Aorta (tissue), 5 donors: ENCODE measurements at places on chromosomes 2 and 18.

GRCh38 chr2:145141981-145142380 lies 622.1 kb upstream of the ZEB2 start:
- DNase-seq: no peak

DNA sequence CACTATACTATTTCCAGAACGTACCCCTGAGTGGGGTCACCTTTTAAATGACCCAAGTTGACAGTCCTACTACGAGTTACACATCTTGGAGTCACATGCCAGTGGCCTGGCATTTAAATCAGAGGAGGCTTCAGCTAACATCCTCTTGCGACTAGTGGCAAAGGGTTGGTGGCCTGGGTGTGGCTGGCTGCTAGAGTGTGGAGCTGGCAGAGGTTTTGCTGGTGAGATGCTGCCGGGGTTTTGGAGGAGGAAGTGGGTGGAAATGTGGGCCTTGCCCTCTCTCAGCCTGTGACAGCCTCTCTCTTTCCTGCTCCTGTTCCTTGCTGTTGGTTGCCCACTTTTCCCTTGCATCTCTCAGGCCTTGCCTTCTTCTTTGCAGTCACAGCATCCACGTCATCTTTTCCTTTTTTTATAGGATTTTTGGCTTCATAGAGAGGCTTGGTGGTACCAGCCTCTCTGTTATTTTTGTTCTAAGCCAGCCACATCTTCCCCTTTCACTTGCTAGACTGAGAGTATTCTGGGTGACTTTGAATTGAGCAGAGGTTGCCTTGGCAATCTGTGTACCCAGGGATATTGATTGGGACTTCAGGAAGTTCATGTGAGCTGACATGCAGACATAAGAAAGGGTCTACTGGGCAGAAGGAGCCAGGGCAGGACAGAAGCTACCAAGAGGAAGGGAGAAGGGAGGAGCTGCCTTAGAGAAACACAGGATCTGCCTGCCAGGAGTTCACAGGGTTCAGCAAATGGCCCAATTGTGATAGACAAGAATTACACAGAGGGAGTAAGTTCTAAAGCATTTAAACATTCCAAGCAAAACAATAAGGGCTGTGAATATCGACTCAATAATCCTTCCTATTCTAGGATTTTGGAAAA lies 55.4 kb downstream of the CDC42EP3 start:
- DNase-seq: peak; percentile 79

- no peak for DNase-seq
Observed at GRCh38 chr2:195732574-195732973, 75.5 kb downstream of the SLC39A10 start.

DNA sequence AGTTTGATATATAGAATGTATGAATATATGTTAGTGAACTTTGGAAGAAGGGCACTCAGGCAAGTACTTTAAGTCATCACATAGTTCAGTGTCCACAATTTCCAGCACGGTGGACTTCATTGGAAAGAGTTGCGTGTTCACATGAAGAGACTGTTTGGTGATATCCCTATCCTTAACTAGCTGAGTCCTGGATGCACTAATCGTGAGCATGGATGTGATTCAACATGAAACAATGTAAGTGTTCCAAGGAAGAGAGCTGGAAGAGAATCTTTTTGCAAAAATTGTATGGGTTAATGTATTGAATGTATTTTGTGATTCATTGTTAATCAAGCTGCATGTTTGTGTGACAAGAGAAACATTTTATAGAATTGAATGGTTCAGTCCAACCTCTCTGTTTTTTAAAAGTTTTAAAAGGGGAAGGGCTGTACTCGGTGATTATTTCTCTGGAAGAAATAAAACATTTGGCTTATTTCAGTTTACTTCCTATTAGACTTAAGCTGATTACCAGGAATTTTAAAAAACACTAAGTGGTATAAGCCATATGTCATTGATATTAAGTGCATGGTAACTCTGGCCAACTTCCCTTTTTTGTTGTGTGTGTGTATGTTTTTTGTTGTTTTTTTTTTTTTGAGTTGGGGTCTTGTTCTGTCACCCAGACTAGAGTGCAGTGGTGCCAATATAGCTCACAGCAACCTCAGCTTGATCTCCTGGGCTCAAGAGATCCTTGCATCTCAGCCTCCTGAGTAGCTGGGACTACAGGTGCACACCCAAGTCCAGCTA lies 8.6 kb downstream of the XRCC5 start:
- no peak for DNase-seq

- no peak for DNase-seq
Observed at GRCh38 chr2:119659601-119660342, 19.2 kb upstream of the TMEM177 start.

GRCh38 chr2:15964936-15965563 lies 24.7 kb downstream of the MYCN start:
- no peak for DNase-seq

GRCh38 chr2:56239437-56239836 lies 55.6 kb downstream of the CCDC85A start:
- no peak for DNase-seq

GRCh38 chr2:42708179-42708578 lies 55.8 kb downstream of the OXER1 start:
- no peak for DNase-seq

- DNase-seq: no peak
Observed at GRCh38 chr2:159564081-159564480, 52.3 kb downstream of the BAZ2B start.

DNA sequence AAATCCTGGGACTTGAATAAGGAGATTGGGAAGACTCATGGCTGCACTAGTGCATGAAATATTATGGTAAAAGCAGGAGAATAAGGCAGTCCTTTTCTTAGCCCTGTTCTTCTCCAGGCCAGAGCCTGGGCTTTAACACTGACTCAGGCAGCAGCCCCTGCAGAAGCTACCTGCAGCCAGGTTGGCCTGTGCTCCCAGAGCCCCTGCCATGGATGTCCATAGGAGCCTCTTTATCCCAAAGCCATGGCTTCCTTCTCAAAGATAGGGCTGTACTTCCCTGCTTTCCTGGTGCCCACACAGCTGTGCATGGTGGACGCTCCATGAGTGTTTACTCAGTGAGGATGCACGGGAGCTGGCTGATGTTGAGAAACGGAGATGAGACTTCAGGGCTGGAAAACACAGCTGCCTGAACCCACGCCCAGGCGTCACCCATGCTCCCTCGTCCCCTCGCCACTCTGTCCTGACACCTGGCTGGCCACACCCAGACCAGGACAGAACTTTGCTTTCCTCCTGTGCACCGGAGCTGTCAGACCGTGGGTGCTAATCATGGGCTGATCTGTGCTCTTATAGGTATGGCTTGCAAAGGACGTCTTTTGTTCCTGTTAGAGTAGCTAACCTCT lies 135.5 kb downstream of the GLI2 start:
- peak; percentile 53 for DNase-seq

DNA sequence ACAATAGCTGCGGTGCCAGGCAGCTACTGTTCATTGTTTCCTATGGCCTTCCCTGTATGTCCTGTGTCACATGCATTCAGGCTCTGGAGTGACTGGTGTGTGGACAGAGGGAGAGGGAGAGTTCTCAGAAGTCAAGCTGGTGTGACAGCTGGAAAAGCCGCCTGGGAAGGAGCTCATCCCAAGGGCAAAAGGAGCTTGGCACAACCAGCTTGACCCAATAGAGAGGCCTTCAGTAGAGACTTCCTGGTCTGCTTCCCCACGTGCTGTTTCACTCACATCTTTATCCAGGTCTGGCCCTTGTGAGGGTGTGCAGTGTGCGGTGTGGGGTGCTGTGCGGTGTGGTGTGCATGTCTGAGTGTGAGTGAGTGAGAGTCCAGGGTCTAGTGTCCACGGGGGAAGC lies 11.1 kb upstream of the NT5DC4 start:
- DNase-seq: no peak

DNA sequence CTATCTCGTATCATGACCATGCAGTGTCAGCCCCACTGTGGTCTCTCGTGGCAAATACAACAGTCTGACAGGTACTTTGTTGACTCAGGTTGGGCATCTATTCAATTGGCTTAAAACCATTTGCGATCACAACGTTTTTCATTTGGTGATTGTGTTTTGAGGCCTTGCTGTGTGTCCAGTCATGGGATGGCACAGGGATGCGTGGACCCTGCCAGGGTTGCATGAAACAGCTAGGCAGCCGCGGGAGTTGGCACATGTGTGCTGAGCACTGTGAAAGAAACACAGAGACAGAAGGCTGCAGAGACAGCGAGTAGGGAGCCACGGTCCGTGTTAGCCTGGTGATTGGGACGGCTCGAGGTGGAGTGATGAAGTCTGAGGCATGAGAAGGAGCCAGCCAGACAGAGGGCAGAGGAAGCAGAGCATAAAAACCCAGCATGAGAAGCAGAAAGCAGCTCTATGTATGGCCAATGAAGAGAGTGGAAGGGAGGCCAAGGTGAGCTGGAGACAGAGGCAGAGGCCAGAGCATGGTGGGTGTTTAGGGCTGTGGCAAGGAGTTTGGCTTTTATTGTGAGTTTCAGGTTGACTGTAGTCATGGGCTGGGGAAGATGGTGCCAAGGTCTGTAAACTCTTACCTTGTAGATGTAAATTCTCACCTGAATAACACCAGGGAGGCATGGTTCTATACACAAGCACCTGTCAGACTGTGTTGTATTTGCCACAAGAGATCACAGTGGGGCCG lies 31.8 kb upstream of the IL1R1 start:
- DNase-seq: no peak

GRCh38 chr2:227846831-227847230 lies 24.6 kb upstream of the DAW1 start:
- no peak for DNase-seq

GRCh38 chr2:197011801-197012641 lies 85.5 kb upstream of the PGAP1 start:
- no peak for DNase-seq

- peak; percentile 20 for DNase-seq
Observed at GRCh38 chr2:109440499-109441156, 173.1 kb downstream of the SEPTIN10 start.

DNA sequence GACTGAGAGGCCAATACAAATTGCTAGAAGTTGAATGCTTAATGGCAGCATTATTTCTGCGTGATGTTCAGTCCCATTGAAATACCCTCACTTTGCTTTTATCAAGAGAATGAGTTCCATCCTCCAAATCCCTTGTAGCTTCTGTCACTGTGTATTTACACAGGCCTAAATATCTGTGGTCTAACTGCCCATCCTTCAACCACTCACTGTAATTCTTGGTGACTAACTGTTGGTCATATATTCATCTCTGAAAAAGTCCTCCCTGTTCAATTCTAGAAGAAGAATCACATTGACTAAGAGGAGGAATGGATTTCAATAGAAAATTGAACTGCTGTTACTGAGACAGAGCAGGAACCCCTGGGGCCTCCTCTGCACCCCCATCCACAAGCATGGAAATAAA lies 74.2 kb upstream of the L3MBTL4 start:
- no peak for DNase-seq

DNA sequence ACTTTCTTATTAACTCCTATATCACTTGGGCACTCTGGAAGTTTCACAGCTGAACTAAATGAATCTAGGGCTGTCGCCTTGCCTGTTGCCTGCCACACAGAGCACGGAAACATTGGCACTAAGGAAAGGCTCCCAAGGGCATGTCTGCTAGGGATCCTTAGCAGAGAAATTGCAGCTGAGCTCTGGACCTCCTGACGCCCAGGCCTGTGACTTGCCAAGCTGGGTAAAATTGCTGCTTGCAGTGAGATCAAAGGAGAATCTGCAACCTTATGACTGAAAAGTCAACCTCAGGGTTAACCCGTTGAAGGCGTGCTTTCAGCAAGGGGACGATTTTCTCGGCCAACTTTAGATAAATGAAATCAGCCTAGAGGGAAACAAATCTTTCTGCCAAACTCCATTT lies 189.8 kb downstream of the NCK2 start:
- no peak for DNase-seq

DNA sequence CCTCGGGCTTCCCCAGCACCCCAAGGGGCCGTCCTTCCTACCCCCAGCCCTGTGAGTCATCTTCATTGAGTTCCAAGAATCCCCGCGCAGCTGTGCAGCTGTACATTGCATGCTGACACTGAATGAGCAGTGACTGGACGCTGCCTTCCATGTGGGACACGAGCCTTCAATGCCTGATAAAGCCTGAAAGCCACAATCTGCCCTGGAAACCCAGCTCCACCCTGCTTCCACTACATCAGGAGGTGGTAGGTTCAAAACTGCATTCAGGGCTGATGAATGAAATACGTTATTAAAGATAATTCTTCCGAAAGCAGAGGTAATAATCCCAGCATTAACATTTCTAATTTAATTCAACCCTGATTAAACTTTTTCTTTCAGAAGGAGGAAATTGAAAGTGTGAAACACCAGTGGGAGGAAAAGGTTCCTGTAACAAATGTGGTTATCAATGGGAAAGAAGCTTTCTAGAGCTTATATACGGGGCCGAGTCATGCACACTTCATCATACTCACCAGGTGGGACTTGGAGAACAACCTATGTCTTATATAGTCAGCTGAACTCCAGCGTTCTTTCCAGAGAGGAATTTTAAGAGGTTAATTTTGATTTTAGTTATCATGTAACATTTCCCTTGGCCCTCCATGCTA lies 360.1 kb downstream of the LPIN1 start:
- DNase-seq: peak; percentile 75

DNA sequence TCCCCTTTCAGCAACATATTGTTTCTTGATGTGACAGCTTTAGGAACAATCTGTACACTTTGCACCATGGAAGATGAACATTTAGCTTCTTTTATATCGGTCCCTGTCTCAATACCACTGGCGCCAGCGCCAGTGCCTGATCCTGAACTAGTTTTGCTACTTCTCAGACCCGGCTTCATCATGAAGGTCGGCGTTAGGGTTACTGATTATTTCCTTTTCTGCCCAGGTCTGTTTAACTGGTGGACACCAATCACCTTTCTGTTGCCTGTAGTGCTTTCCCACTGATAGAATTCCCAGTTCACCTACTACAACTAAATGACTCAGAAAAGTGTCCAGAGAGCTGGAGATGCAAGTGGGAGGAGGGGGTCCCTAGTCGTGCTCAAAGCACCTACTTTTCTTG lies 99.5 kb downstream of the MYCN start:
- no peak for DNase-seq

- no peak for DNase-seq
Observed at GRCh38 chr2:181684454-181685149, 4.3 kb upstream of the NEUROD1 start.

DNA sequence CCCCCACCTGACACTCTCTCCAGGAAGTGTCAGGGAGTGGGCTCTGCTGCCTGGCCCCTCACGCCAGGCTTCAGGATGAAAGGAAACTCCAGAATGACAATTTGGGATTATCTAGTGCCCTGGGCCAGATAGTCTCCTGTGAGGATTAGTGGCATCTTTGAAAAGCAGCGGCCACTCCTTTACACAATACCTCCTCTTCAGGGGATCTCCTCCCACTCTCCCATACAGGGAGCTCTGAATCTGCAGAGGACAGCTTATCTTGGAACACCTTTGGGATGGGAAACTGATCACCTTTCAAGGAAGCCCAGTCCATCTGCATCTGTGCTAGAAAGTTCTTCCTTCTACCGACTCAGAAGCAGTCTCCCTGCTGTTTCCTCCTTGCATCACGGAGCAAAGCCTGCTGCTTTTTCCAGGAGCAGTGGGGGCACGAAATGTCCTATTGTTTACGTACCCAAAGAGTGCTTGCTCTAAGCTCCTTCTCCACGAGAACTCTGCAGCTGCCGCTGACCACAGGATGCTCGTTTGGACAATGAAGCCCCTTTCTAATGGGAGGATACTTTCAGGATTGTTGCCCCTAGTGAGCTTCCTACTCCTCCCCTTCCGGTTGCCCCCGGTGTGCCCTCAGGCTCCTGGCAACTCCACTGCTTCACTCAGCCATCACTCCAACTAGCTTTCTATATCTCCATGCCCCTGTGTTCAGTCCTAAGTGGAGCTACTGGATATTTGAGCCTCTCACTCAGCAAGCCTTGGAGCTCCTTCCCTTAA lies 31.5 kb downstream of the SIX3 start:
- no peak for DNase-seq

- DNase-seq: no peak
Observed at GRCh38 chr18:26470011-26470637, 78.2 kb downstream of the KCTD1 start.
